Stimulated activated CD8-positive, alpha-beta memory T cell treated with anti-CD3 and anti-CD28 coated beads, Interleukin-4, amount 100 ng/mL, for 24 hours (primary cell): ENCODE measurements at places on chromosomes 5 and 9.

DNA sequence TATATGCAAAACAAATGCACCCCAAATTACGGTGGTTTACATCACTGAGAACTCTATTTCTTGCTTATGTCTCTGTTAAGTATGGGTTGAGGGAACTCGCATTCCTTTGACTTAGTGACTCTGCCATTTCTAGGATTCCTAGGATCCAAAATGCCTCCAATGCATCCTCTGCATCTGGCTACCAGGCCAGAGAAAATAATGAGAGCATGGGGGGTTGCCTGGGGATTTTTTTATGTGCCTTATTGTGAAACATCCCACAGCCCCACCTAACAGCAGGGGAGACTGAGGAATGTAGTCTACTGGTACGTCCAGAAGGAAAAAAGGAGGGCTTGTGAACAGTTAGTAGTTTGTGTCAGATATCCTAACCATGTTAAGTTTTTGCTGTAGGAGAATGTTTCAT, 466.0 kb upstream of the ARRDC3 start:
- no peak for DNase-seq

DNA sequence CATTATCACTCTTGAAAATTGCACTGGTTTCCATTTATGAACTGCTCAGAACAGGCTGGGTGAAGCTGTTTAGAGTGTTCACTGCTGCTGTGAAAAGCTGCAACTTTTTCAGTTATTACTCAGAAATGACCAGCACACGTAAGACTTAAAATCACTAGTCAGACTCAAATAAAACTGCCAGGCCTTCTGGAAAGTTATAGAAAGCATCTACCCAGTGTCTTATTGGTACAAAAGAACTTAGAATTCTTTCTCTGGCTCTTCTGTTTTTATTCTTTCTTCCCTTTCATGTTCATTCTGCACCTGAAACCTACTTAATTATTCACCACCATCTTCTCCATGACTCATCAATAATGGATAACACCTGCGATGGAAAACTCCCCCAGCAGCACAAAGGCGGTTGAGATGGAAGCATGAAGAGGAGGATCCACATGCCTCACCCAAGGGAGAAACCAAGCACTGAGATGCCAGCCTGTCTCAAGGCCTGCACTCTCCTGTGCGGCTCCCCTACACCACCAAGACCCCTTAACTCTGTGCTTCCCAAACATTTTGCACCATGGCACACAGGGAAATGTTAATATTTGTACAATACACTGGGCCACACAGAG, 171.9 kb downstream of the ENTREP1 start:
- no peak for DNase-seq

DNA sequence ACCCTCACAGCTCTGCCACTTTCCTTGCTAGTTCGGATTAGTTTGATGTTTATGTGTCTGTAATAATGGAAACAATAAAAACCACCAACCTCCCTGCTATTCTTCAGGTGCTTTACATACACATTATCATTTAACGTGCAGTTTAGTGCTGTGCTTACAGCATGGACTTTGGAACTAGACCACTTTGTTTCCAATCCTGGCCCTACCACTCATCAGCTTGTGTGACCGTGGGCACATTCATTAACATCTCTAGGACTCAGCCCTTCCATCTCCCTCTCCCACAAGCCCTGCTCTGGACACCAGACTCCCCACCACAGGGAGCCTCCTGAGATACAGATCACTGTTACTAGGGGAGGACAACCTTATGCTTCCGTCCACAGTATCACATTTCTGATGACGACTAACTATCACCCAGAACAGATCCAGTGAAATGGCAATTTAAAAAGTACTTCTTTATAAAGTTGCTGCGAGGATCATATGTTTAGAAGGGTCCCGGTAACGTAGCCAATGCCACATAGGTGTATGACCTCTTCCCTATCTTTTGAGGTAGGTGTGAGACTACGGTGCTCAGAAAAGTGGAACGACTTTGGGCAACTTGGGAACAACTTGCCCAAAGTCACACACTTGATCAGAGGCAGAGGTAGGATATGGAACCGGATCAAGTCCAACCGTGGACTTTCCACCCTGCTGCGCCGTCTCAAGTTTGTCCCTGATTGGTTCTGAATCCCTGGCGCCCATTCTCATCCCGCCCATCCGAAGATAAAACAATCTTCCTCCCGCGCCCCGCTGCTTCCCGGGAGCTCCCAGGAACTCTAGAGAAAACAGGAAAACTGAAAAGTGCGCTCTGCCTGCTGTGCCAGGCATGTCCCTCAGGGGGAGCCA, 132.4 kb upstream of the NIPBL start:
- DNase-seq: no peak

- no peak for DNase-seq
Observed at GRCh38 chr9:22214021-22214420, 204.9 kb upstream of the CDKN2B start.

- DNase-seq: no peak
Observed at GRCh38 chr9:135284386-135285134, 195.0 kb upstream of the PPP1R26 start.

GRCh38 chr5:172932313-172933017, 26.8 kb upstream of the RPL26L1 start:
- DNase-seq: peak; percentile 60

DNA sequence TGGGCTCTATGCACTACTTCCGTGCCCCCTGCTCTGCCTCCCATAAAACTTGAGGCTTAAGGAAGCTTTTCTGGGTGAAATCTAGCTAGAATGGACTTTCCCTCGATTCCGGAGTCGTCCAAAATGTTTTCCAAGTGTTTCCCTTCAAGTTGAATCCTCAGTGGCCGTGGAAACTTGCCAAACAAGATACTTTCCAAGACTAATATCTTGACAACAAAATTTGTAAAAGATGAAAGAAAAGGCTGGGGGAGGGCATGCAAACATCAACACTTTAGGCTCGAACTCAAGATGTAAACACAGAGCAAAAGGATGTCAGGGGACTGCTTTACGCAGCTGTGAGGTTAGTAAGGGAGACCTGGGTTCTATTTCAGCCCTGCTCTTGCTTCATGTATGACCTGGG, 482.8 kb upstream of the KLF4 start:
- DNase-seq: no peak

- DNase-seq: no peak
Observed at GRCh38 chr9:87707805-87708506, 18.0 kb upstream of the CTSL start.

- no peak for DNase-seq
Observed at GRCh38 chr9:86503314-86503713, 149.1 kb upstream of the TUT7 start.
